ENCODE measurements at places on chromosomes 12 and 14.

GRCh38 chr14:99677231-99678140 lies 6.6 kb upstream of the CYP46A1 start:
- DNase-seq: no peak

GRCh38 chr12:19646599-19646998 lies 207.3 kb downstream of the AEBP2 start:
- DNase-seq: no peak

- no peak for DNase-seq
Observed at GRCh38 chr12:63795032-63795687, 15.5 kb downstream of the RXYLT1 start.

DNA sequence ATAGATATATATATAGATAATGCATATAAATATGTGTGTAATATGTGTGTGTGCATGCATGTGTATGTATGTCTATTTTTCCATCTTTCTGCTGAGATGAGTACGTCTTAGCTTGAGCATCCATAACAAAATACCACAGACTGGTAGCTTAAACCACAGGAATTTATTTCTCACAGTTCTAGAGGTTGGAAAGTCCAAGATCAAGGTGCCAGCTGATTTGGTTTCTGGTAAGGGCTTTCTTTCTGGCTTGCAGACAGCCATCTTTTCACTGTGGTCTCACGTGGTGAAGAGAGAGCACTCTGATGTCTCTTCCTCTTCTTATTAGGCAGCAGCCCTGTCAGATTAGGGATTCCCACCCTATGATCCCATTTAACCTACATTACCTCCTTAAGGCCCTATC lies 47.3 kb downstream of the ACSM4 start:
- no peak for DNase-seq

- no peak for DNase-seq
Observed at GRCh38 chr12:60148831-60149230, 553.0 kb downstream of the SLC16A7 start.

- no peak for DNase-seq
Observed at GRCh38 chr14:106507354-106507753, 981.0 kb downstream of the TMEM121 start.

DNA sequence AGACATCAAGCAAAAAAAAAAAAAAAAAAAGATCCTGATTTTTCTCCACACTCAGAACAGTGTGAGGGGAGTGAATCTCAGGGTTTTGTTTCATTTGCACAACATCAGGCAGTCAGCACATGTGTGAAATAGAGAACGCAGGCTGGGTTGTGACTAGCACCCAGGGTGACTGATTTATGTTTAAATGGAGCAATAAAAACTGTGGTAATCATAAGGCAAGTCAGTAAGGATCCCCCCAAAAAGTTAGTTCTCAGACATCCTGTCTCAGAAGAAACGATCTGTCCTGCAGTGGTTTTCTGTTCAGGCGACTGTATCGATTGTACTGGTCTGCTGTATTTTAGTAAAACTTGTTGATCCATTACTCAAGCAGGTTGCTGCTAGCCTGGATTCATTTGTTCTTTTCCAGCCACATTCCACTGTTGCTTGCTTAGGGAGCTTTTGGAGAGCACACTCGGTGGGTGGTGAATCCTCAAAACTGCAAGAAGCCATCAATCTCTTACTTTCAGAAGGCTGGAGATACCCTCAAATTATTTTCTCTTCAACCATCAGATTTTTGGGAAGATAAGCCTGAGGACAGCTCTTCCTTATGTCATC lies 107.1 kb downstream of the DACT1 start:
- no peak for DNase-seq

DNA sequence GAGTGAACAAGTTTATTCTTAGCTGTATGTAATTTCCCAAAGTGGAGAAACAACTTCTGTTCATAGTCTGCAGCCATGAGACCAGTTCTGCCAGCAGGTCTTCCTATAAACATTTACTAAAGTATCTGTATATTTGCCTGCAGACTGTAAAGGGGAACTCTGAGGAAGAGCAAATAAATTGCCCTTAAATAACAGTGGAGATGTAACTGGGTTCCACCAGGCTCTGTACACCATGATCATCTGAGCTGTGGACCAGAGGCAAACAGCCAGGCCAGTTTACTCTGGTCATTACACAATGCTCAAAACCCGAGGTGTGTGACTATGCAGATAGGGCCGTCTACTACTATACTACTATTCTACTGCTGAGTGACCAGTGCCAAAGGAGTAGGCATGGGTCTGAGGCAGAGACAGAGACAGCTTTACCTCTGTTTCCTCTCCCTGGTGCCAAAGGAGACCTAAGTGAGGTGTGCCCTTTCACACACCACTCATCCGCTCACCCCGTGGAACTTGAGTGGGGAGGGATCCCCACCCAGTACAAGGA lies 21.1 kb upstream of the CERS5 start:
- no peak for DNase-seq

DNA sequence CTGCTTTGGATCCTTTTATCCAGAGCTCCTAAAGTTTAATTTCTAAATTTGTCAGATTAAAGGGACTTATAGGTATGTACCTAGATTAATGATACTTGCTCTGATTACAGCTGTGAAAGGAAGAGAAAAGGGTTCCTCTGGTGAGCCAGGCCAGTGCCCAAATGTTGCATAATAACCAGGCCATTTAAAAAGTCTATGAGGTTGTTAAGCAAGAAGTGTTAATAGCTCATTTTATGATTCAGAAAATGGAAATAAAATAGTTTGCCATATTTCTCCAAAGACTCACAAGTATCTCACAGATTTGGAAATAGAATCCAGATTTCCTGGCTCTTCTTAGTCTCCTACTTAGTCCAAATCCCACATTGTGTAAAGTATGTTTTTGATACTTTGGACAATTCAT lies 67.6 kb downstream of the SLC38A6 start:
- DNase-seq: no peak

- DNase-seq: no peak
Observed at GRCh38 chr12:50732591-50732990, 31.3 kb upstream of the ATF1 start.

- DNase-seq: no peak
Observed at GRCh38 chr14:72998252-72998903, 28.5 kb downstream of the ZFYVE1 start.

DNA sequence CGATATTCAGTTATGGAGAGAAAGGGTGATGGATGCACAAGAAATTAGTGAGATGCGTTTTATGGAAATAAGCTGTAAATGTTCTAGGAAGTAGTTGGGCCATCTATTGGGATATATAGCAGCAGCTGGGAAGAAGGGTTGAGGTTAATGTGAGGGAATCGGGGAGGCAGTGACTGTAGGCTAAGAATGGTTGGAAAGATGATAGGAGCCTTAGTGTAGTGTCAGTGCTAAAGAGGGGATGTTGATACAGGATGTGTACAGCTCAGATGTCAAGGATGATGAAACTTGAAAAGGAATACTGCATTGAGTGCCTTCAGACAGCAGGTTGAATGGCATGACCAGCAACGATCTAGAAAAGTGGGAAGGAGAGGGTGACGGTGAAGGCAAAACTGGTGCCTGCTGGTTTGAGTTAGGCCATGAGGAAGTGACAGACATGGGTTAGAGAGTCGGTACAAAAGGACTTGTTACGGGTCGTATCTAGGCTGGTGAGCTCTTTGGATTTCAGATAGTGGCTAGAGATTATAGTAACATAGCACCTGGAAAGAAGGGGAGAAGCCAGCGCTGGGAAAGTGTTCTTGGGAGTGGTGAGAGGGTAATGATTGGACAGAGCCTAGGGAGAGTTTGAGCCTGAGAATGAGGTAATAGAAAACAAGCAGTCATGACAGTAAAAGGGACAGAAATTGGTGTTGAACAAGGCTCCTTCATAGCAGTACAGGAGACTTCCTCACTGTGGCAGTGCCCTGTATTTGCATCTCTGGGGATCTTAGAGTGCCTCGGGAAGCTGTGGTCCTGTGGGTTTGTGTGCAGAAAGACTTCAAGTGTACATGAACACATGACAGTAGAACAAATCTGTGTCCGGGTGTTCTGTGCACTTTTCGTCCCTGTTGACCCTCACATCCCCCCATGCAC lies 9.6 kb downstream of the MARS1 start:
- DNase-seq: no peak

GRCh38 chr14:84998216-84998615 lies 531.7 kb upstream of the FLRT2 start:
- DNase-seq: no peak

DNA sequence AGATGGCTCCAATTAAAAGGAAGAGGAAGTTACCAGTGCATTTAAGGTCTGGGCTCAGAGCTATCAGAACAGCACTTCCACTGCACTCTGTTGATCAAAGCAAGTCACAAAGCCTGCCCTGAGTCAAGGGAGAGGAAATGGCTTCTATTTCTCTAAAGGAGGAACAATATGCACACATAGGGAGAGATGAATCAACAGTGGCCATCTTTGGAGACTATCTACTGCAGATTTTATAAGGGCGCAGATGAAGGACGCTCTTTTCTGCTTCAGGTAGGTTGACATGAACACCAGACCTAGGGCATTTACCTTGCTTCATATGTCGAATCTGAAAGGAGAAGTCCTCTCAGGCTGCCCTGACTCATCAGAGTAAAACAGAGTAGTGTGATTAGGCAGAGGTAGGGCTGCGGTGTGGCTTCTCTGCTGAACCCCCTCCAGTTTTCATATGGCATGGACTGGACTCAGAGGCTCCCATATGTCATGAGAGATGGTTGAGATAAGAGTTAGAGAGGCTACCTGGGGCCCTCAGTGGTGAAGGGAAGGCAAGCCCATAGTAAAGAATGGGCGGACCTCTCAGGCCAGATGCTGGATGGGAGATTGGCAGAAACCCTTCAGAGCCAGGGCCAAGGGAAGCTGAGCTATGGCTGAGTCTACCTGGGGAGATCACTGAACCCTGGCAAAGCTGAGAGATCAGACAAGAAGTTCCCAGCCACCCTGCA lies 84.4 kb downstream of the ARF6 start:
- DNase-seq: peak; percentile 45
